Stimulated activated naive B cell treated with anti-CD40 and anti-IgM and Interleukin-4, amounts not matched to agents 10 μg/mL and 1 μg/mL and 100 μg/mL, for 72 hours (primary cell): ENCODE measurements at places on chromosomes 16 and 17.
A peak's percentile ranks its signal among the peaks of the same experiment; 100 is the strongest.

- no peak for DNase-seq
These were observed 95.7 kb upstream of the PSMD7 start for GRCh38 chr16:74200921-74201320.

DNA sequence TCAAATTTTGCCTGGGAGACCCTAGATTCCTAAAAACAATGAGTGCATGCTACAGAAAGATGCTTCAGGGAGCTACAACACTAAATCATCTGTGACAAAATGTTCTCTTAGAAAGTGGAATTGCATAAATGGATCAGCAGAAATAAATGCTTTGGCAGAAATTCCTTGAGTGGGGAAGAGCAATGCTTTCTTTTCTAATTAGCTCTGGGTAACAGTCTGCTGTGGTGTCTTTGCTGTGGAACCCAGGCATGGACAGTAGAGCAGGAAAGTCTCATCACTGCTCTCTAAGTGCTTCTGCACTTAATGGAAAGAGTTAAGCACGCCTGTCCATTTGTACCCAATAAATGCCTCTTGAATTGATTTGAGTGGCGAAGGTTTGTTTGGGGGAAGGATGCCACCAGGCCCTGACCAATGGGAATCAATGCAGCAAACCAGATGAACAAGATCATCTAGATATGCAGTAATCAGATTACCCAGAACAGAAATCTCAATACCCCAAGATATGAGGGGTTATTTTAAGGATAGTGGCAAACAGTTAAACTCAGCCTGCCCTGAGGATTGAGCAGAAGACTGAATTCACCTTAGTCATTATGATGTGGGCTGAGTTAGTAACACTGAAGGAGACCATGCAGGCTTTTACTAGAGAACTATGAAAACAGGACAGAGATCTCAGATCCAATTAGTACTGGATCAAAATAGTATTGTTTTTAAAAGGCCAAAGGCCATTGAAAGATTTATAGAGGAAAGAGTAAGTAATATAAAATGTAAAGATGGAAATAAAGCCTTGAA, 13.6 kb downstream of the HLF start:
- DNase-seq, result no peak

DNA sequence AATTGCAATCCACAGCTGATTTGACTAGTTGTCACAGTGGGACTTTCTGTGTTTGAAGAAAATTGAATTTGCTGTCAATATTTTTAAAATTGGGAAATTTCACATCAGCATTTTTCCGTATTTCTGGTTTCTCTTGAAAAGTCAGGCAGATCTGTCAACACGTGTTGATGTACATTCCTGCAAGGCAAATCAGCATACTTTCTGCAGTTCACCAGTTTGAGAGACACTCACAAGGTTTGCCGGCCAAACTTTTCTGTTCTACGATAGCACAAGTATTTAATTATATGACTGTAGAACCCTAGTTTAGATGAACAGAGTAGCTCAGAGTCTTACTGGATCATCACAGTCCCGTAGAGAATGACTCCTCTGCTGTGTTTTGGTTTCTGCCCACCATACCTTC, 102.0 kb downstream of the ADAMTS18 start:
- DNase-seq, result no peak

GRCh38 chr17:1053661-1054360, 56.9 kb downstream of the TIMM22 start:
- no peak for DNase-seq

GRCh38 chr17:2083613-2084035, 28.7 kb downstream of the HIC1 start:
- peak; percentile 57 for DNase-seq

GRCh38 chr17:36856903-36857381, 80.3 kb upstream of the LHX1 start:
- no peak for DNase-seq

GRCh38 chr17:1727258-1727789, 2.8 kb downstream of the WDR81 start:
- no peak for DNase-seq
